Activated CD4-positive, alpha-beta T cell treated with anti-CD3 and anti-CD28 coated beads for 24 hours (primary cell): ENCODE measurements at places on chromosomes 7 and 10.

DNA sequence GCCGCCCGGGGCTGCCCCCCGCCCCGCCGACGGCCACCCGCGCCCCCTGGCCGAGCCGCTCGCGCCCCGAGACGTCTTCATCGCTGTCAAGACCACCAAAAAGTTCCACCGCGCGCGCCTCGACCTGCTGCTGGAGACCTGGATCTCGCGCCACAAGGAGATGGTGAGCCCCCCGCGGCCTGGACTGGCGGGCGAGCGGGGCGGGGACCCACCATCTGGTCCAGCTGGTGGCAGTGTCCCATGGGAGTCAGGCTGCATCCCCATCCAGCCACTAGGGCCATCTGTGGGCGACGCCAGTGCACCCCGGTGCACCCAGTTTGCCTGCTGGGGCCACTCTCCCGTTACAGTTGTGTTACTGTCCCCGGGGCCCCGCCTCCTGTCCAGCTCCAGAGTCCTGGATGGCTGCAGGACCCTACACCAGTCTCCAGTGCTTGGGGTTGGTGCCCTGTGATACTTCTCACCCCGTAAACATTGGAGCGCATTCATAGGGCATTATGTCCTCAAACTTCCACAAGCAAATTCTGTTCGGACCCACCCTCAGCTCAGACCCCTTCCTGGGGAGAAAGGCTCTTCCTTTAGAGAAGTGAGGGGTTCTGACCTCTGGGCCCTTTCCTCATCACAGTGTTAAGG, 672 bp downstream of the LFNG start:
- no peak for DNase-seq

DNA sequence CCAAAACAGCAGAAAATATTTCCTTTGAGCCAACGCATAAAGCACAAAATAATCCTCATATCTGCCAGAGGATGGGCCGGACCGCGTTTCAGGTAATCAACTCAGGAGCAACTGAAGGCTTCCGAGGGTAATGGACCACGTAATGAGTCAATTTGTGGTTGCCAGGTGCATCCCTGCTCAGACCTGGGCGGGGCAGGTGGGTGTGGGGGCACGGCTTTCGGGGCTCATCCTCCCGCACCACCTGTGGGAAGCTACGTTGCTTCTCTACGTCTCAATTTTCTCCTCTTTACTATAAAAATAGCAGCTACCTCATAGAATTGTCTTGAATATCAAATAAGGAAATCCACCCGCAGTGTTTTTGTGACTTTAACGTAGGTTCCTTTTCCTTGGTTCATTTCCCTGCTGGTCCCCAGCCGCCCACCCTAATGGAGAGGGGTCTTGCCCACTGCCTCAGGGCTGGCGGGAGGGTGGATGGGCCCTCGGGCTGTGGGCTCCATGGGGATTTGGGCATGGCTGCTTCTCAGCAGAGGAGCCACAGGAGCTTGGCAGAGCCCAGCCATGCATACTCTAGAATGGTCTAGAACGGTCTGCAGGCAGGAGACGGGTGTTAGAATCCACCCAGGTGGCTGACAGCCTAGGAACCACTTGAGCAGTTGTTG, 324.7 kb downstream of the ADARB2 start:
- no peak for DNase-seq

- DNase-seq: no peak
These were observed 164.8 kb downstream of the PRKAG2 start for GRCh38 chr7:151711906-151712809.

- DNase-seq: no peak
These were observed 97.4 kb downstream of the FOXL3 start for GRCh38 chr7:387132-388022.

DNA sequence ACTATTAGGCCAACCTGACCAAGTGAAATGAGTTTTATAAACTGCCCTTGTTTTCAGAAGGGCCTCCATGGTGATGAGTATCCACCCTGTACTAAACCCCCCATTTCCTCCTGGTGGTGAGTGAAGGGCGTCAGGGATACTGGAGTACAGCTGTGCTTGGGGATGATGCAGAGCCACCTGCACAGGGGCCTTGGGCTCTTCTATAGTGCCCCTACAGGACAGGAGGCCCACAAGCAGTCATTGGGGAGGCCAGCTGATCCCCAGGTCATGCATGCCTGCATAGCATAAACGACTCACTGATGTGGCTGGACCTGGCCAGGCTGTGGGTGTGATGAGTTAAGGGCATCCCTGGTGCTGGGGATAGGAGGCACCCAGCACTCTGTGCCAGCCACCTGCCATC, 114.1 kb upstream of the CELF2 start:
- DNase-seq: no peak

DNA sequence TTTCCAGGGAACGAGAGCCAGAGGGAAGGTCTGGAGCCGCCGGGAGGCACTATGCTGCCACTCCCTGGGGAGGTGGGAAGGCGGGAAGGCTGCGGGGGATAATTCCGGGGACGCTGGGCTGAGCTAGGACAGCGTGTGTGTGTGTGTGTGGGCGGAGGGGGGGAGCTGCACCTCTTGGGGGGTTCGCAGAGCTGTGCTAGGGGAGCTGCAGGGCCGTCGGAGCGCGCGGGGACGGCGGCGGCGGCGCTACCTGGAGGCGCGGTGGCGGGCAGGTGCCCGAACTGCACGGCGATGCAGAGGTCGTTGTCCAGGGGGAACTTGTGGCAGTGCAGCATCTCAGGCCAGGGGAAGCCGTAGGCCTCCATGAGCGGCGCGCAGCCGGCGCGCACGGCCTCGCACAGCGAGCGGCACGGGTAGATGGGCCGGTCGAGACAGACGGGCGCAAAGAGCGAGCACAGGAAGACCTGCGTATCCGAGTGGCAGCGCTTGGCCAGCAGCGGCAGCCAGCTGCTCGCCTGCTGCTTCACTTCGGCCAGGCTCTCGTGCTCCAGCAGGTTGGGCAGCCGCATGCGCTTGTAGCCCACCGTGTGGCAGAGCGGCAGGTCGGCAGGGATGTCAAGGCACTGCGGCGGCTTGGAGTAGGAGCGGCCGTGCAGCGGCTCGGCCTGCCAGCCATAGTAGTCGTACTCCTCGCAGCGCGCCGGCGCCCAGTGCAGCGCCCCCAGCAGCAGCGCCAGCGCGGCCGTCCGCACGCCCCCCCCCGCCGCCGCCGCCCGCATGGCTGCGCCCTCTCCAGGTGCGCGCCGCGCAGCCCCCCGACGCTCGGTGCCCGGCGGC, 526 bp downstream of the SFRP5 start:
- no peak for DNase-seq

- DNase-seq: no peak
These were observed 42.5 kb upstream of the SLIT1 start for GRCh38 chr10:97228130-97228774.

DNA sequence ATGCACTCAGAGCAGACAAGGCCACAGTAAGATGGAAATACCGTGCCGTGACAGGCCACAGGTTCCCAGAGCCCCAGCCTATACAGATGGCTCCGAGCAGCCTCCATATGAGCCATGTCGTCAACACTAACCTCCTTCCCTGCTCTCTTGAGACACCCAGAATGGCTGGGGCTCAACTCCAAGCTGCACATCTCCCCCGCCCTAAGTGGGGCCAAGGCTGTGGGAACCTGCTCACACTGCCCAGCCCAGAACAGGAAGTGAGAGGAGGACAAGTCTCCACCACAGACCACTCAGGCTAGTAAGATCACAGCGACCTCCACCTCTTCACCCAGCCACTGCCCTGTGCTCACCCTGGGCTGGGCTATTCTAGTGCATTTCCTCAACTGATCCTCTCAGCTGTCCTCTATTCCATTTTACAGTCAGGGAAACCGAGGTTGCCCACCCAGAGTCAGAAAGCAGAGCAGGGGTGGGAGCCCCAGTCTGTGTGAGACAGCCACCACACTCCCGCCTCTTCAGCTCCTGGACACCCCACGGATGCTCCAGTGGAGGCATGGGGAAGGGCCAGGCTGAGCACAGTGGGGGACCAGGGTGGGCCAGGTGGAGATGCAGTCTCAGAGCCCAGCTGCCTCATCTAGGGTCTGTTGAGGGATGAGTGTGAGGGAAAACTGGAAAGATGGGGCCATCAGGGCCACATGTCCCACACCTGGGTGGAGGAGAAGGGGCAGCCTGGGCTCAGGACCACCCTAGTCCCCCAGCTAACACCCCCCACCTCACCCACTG, 11.6 kb downstream of the GRID1 start:
- no peak for DNase-seq

DNA sequence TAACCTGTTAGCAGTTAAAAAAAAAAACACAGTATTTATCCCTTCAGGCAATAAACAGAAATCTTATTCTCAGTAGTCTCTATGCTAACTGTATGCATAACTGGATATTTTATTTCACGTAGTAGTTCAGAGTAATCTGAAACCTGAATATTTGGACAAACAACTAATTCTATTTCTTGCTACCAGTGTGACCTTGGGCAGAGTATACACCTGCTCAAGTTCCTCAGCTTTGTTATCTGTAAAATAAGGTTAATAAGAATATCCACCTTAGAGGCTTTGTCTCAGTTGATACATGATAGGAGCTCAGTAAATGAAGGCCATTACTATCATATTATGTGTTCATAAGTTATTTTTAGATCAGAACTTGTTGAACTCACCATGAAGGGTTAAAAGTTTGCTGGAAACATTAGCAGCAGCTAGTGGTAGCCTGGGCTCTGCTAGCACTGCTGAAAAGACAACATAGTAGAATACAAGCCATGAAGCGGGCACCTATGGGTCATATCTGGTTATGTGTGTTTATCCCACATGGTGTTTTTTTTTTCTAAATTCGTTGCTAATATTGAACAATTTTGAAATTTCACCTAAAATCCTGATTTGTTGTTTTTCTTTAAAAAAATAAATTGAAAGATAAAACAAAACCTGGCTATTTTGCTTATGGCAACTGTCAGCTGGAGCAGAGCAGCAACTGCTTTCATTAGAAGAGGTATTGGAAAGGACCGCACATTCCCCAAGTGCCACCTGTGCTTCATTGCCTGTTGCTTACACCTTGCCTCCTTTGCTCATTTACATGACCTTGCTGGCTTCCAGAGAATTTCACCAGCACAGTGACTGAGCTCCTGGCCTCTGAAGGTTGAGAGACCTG, 303.0 kb downstream of the PRKG1 start:
- DNase-seq: no peak

GRCh38 chr7:32059289-32060011, 10.8 kb downstream of the PDE1C start:
- no peak for DNase-seq

GRCh38 chr7:88546808-88547207, 212.7 kb upstream of the ZNF804B start:
- DNase-seq: no peak

DNA sequence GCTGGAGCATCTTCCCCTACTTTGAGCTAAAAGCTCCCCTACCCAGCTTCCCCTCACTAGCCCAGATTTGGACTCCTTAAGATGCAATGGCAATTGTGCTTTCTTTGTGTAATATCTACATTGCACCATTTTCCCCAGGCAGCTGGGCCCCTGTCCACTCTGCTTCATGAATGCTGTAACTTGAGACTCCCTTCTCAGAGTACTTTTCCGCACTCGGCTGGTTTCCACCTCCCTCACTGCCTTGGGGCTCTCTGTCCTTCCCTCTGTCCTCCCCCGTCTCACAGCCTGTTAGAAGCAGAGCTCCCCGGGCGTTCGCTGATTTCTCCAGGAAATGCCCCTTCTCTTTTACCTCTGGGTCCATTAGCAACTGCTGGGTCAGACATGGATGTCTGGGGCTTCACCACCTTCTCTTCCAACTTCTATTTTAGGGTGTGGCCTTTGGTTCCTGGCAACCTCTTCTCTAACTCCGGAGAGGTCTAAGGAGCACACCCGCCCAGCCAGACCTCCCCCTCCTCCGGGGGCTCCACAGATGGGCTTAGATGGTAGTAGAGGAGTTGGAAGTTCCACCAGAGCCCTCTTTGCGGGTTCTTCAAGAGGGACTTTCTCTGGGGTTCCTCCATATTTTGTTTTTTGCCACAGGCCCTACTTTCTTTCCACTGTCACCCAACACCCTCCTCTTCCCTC, 2.9 kb upstream of the TMEM72 start:
- DNase-seq: no peak

GRCh38 chr7:111756687-111757178, 194.4 kb upstream of the IMMP2L start:
- no peak for DNase-seq

DNA sequence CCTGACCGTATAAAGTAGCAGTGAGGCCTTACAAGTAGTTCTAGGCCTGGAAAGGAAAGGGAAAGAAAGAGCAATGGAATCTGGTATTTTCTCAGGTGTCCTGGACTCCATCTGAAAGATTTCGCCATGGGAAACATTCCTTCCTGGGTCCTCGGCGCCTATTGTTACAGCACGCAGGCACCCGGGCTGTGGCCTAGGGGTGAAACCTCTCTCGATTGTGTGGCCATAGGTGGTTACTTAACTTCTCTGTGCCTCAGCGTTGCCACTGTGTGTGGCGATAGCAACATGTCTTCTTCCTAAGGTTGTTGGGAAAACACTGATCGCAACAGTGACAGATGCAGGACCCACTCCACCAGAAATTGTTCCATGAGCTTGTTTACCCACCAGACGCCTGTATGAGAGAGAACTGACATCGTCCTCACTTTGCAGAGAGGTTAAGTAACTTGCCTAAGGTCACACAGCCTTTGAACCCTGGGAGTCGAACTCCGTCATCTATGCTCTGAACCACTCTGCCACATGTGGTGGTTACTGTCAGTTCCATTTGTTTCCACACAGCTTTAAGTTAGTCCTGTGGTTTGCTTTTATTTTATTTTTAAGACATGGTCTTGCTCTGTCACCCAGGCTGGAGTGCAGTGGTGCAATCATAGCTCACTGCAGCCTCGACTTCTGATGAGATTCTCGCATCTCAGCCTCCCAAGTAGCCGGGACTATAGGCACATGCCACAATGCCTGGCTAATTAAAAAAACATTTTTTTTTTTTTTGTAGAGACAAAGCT, 73.4 kb downstream of the LHPP start:
- no peak for DNase-seq

DNA sequence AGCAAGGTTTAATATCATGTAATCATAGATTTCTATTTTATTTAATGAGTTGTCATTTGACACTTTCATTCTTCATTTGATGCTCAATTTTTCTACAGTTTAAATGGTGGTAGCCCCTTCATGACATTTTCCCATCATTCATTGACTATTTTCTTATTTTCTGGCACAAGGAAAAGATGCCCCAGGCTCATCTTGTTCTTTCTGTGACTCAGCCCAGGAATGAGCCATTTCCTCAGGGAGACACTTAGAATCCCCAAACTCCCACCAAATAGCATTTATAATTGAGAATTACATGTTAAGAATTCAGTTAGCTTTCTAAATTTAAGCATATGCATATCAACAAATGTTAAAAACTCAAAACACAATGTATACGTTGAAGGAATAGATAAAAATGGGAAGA, 222.3 kb downstream of the KIF20B start:
- no peak for DNase-seq

- DNase-seq: no peak
These were observed 75.8 kb downstream of the NKX6-2 start for GRCh38 chr10:132710036-132710686.

GRCh38 chr10:101969412-101969922, 86.5 kb downstream of the ARMH3 start:
- no peak for DNase-seq

GRCh38 chr7:99106411-99106810, 37.5 kb downstream of the SMURF1 start:
- DNase-seq: no peak
